ENCODE measurements at places on chromosomes 16 and 17. TPM values are rescaled to one million over a fixed set of nuclear protein-coding genes. Genes with fewer than 3 reads are reported as not detected.
A peak's percentile ranks its signal among the peaks of the same experiment; 100 is the strongest.

GRCh38 chr17:42288803-42289610, 709 bp downstream of the STAT5A start:
- peak; percentile 66 for DNase-seq

Gene SLC2A4
- 5.7 TPM for total RNA-seq

DNA sequence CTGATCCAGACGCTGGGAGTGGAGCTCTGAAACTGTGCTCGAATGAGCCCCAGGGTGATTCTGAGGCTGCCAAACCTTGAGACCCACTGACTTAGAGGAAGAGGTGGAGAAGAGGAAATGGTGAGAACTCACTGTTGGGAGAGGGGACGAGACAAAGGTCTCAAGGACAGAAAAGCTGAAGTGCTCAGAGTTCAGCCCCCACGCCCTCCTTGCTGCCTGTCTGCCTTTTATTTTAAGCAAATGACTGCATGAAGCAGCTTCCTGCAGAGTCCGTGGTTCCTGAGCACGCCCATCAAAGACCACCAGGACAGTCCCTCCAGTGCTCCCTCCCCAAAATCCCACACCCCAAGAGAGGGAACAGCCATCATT, 20.4 kb downstream of the COTL1 start:
- DNase-seq: no peak

Gene PIMREG
- total RNA-seq: 4.3 TPM

Gene KRT12
- total RNA-seq: 4.4 TPM

DNA sequence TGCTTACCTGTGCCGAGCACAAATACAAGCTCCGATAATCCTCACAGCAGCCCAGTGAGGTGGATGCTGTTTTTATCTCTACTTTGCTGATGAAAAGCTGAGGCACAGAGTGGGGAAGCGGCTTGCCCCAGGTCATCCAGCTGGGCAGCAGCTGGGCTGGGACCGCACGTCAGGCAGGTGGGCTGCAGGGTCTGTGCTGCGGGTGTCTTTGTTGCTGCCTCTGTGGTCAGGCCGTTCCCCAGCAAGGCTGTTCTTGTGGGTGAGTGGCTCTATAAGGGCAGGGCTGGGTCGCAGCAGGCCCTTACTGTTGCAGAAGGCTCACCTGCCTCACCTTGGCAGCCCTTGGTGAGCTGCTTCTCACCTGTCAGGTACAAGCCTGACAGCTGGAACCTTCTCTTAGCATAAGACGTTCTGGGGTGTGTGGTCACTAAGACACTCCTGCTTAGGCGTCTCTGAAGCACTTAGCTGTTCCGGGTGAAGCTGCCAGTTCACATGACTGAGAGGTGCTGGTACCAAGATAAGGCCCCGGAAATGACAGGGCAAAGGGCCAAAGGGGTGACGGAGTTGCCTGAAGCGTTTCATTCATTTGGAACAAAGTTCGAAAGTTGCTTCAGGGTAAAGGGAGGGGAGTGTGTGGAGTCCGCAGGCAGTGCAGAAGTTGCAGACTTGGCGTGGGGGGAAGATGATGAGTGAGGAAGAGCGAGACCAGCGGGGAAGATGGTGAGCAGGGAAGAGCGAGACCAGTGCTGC, 17.4 kb downstream of the IRF8 start:
- DNase-seq: peak; percentile 95

- DNase-seq: no peak
Measured at GRCh38 chr17:80968602-80969029, 23.0 kb upstream of the CHMP6 start.

DNA sequence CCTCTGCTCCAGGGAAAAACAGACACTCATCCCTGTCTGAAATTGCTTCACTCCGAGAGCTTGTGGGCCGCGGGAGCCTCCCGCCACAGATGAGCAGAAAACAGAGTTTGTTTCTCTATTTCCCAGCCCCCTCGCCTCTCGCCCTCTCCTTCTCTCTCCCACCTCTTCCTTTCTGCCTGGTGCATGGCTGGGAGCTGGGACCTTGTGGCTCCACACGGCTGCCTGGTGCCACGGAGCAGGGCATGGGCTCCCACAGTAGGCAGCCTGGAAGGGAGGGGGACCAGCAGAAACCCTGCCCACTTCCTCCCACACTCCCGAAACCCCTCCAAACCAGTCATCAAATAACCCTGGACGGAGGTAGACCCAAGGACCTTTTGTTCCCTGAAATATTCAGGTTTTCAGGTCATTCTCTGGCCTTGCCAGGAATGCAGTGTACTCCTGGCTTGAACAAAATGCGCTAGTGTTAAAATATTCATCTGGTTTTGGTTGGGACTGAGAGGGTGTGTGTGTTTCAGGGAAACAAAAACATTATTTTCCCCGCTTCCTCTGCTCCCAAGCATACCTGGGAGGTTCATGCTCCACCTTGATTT, 204.9 kb downstream of the C16orf78 start:
- no peak for DNase-seq

GRCh38 chr17:75130632-75131277, 787 bp downstream of the NT5C start:
- DNase-seq: peak; percentile 60

Gene KCNH6
- 0.80 TPM for total RNA-seq

Gene HOXB3
- total RNA-seq: 17.4 TPM

DNA sequence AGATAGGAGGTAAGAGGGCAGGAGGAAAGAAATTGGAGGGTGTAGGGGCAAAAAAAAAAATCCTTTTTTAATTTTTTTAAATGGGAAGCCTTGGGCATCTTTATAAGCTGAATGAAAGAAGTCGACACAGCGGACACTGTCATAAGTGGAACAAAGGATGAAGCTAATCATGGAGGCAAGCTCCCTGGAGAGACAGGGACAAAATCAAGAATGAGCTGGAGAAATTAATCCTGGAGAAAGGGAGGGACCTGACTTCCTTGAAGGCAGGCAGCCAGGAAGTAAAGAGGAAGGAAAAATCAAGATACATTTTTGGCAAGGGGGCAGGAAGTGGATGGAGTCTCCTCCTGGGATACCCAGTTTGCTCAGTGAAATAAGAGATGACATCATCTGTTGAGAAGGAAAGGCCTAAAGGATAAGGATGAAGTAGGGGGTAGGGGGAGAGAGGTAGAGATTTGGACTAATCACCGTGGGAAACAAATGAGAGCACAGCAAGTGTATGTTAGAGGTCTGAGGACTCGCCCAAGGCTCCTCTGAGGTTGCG, 179.3 kb downstream of the SLC39A11 start:
- DNase-seq: no peak

Gene DPEP1
- 0.42 TPM for total RNA-seq

Gene CACNA1H
- total RNA-seq: 2.1 TPM

GRCh38 chr17:2723997-2724783, 12.6 kb upstream of the CLUH start:
- peak; percentile 74 for DNase-seq

GRCh38 chr16:51523400-51523799, 372.3 kb upstream of the SALL1 start:
- no peak for DNase-seq

Gene PSMC3IP
- total RNA-seq: 2.2 TPM

Gene NUPR1
- 128 TPM for total RNA-seq

Gene TBX2
- total RNA-seq: 5.0 TPM

- DNase-seq: no peak
Measured at GRCh38 chr17:58344791-58345157, 7.2 kb downstream of the SUPT4H1 start.

DNA sequence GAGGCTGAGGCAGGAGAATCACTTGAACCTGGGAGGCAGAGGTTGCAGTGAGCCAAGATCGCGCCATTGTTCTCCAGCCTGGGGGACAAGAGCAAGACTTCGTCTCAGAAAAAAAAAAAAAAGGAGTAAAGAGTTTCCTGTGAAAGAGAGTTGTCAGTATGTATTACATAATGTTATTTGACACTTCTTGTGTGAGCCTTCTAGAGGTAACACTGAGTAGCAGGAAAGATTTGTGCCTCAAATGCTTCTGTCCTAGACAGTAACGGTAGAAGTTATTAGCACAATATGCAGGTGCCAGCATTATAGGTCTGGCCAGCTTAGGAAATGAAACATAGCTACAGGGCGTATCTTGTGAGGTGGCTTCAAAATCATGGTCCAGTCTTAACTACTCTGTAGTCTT, 6.2 kb downstream of the RPS6KB1 start:
- DNase-seq: no peak

Gene CCR7
- 0.72 TPM for total RNA-seq

DNA sequence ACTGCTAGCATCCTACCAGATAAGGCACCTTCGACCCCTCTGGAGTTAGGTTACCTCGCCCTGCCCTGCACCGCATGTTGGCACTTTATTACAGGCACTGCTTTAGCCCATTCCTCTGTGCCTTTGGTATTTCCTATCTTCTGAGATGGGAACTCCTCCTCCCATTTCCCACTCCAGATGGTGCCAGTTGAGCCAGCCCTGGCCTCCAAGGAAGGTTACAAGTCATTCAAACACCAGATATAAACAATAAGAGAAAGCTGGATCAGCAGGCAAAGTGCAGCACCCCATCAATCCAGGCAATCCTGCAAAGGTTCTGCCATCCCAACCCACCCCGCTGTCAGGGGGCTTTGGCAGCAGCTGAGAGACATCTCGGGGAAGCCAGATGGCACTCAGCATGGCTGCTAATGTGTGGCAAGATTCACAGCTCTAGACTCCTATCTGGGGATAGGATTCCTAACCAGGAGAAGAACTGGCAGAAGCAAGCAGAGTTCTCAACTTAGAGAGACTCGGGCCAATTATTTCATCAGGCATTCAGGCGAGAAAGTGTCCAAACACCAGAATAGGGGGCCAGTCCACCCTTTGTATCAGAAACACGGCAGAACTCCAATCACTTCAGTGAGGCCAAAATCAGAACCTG, 113.0 kb downstream of the COPRS start:
- no peak for DNase-seq

Gene SLFN13
- 10.2 TPM for total RNA-seq

DNA sequence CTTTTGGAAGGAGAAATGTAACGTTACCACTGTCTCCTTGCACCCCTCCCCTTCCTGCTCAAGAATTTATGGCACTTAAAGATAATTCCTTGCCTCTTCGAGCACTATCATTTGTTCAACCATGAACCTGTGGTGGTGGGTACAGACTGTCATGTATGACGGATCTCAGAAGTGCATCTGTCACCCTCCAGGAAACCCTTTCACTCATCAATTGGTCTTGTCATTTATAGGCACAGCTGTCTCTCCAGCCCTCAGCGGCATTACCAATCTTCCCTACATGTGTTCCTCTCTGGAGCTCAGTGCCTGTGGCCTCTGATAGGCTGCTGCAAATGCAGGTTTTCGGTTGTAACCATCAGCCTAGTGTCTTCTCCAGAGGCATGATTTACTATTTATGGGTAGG, 15.0 kb downstream of the CNTNAP4 start:
- DNase-seq: no peak

GRCh38 chr17:1087381-1088241, 90.7 kb downstream of the TIMM22 start:
- peak; percentile 89 for DNase-seq

- DNase-seq: peak; percentile 59
Measured at GRCh38 chr16:15523092-15523541, 88.7 kb downstream of the BMERB1 start.

- no peak for DNase-seq
Measured at GRCh38 chr16:6207124-6207523, 1109.5 kb upstream of the EEF2KMT start.

Gene IL17C
- total RNA-seq: not detected

Gene SRSF2
- total RNA-seq: 163 TPM

Gene CHST4
- total RNA-seq: 0.44 TPM

DNA sequence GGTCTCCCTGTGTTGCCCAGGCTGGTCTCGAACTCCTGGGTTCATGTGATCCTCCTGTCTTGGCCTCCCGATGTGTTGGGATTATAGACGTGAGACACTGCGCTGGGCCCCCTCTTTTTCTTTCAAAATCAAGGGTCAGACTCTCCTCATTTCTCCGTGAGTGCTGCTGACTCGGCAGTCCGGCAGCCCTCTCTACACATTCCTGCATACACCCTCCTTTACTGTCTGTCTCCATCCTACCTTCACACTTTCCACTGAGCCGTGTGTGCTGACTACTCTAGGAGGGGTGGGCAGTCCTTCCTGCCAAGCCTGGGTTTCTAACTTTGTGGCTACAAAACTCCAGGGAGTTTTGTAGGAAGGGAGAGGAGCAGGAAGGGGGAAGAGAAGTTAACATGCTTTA, 195.2 kb downstream of the PARN start:
- DNase-seq: no peak

Gene CIITA
- 9.6 TPM for total RNA-seq

GRCh38 chr17:28796062-28796461, 46.5 kb downstream of the FAM222B start:
- no peak for DNase-seq

DNA sequence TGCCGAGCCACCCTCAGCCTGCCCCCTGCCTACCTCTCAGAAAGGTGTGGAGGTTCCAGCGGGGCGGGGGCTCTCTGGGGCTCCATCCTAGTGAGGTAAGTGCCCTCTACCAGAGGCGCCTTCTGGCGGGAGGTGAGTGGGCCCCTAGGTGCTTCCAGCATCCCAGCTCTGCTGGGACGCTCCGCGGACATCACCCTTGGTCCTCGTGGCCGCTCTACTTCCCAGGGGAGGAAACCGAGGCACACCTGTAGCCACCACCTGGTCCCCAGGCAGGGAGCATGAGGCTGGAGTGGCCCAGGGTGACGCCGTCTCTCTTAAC, 1.4 kb downstream of the MCRIP2 start:
- no peak for DNase-seq

DNA sequence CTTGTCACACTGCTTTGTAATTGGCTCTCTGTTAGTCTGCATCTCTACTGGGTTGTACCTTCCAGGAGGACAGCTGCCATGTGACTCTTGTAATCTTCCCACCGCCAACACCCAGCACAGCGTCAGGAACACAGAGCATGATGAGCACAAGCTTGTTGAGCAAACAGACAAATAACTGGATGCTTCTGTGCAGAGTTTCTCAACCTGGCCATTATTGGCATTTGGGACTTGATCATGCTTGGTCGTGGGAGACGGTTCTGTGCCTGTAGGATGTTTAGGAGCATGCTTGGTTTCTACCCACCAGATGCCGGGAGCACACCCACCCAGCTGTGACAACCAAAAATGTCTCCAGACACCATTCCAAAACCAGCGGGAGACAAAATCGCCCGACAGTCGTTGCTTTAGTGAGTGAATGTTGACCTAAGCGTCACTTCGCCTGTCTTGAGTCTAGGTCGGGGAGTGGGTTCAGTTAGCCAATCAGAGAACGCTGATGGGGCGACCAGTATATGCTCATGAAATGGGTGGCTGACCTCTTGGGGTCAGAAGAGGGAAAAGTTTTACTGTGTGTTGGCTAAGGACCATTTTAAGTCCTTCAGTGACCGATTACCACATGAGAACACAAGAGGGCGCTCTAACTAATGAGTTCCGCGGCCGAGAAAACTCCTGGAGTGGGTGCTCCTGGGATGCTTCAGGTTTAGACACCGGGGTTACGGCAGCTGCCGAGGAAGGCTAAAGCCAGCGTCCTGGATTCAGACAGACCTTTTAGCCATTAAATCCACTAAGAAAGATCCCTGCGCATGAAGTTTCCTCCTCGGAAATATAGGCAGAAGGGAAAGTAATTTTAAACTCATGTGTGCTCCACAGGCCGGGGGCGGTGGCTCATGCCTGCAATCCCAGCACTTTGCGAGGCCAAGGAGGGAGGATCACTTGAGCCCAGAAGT, 57.8 kb upstream of the TEX2 start:
- peak; percentile 66 for DNase-seq

DNA sequence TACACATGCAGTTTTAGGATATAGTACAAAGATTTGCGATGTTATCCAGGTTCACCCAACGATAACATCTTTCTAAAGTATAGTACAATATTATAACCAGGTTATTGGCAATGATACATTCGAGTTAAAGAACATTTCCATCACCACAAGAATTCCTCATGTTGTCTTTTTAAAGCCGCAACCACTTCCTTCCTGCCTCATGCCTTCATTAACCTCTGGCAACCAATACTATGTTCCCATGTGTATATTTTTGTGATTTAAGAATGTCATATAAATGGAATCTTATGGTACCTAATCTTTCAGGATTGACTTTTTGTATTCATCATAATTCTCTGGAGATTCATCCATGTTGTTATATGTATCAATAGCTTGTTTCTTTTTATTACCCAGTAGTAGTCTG, 1183.2 kb downstream of the CDH11 start:
- DNase-seq: no peak

All from colonic mucosa (tissue), 4 donors.